ENCODE measurements at places on chromosomes 12 and 14.
A peak's percentile ranks its signal among the peaks of the same experiment; 100 is the strongest.

- no peak for DNase-seq
These were observed 43.6 kb downstream of the DYRK2 start for GRCh38 chr12:67692135-67692534.

GRCh38 chr12:124902916-124903315, 11.5 kb downstream of the UBC start:
- no peak for DNase-seq

DNA sequence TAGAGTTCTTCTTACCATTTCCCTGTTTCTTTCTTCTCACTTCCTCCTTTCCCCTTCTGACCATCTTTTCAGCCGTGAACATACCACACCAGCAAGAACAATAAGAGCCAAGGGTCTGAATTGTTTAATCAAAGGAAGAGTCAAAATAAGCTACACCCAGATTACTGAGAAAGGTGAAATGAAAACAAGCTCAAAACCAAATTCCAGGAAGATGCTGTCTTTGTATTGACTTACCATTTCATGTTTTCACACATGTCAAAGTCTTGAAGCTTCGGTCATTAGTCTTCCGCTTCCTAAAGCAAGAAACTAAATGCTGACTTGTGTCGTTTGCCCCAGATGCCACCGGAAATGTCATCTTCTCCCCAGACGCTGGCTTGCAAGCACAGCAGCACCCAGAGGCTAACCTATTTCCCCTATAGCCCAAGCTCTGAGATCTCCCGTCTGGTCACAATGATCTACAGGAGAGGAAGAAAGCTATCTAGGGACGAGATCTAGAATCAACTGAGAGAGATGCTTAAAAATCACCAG, 136.5 kb upstream of the AMIGO2 start:
- DNase-seq, result peak; percentile 13

GRCh38 chr12:107749083-107749482, 11.9 kb downstream of the PRDM4 start:
- no peak for DNase-seq
